Right lung (tissue), 10 donors: ENCODE measurements at places on chromosomes 11 and 22. TPM values are rescaled to one million over a fixed set of nuclear protein-coding genes. Genes with fewer than 3 reads are reported as not detected.

DNA sequence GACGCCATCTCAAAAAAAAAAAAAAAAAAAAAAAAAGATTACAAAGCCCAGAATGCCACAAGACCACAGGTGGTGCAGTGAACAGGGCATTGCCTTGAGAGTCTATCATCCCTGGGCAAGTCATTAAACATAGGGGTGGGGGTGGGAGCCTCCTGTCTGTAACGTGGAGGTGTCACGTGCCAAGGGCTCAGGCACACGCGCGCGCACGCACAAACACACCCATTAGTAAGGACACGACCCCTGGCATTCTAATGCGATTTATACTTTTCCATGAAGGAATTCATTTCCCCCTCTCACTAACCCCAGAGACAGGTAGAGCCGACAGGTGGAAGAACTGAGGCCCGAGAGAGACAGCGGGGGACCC lies 5.8 kb upstream of the GCAT start:
- no peak for DNase-seq

DNA sequence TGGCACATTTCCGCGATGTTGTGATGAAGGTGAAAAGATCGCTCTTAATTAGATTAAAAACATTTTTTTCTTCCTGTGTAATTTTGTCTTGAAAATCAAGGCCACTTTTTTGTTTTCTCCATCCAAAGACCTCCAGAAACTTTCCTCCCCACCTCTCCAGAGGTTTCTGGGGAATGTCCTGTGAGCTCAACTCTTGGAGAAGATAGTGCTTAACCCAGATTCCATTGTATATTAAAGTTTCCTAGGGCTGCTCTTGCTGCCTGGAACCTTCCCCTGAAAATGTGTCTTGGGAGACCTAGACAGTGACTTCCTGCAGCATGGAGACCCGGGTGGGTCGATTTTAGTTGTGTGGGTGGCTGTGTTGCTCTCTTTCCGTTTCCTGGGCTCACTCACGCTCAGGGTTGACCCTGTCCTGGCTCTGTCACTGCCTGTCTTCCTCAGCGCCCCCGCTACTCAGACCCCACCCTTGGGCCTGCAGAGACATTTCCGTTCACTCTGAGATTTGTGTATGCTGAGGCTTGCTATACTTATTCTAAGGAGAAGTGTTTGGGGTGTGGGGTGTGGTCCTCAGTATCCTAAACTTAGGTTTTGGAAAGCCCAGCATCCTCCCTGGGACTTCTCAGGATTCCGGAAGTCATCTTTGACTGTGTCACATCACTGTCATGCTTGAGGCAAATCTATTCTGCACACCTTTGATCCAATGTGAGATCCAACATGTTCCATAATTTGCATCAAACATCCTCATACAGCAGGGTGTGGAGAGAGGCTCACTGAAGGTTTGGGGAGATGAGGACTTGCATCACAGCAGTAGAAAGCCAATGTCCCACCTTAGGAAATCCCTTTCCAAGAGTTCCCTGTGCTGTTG lies 47.2 kb downstream of the KCNQ1OT1 start:
- DNase-seq: no peak

GRCh38 chr11:4190519-4190918 lies 95.9 kb downstream of the RRM1 start:
- DNase-seq: no peak

GRCh38 chr22:40215266-40215665 lies 37.5 kb downstream of the TNRC6B start:
- no peak for DNase-seq

DNA sequence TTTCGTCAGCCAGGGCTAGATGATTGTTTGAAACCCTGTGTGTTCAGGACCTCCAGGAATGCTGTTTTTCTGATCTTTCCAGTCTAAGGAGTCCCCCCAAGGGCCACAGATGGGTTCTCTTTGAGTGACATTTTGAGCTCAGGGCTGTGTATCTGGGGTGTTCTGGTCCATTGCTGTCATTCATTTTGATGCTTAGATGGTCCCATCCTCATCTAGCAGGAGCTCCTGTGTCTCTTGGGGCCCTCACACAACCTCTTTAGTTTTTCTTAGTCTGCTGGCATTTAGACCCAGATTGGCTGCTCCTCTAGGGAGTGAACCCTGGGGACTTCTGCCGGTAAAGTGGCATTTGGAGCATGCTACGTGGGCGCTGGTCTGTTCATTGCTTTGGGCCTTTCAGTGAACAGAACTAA lies 39.1 kb downstream of the MED15 start:
- no peak for DNase-seq

DNA sequence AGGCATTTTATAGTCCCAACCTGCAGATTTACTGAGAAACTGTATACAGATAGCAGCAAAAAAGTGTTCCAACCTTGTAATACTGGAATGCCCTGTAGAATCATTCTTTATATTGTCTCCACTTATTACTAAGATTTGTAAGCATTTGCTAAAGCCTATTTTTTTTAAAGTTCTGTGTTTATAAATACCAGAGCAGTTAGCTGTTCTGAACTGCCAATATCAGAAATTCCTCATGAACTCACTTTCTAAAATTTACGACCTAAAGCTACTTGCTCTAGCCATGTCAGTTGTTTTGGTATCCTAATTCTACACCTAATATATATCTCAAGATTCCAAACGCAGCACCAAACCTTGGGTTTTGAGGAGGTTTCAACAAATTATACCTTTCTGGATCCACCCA lies 103.2 kb downstream of the C11orf65 start:
- DNase-seq: no peak

- DNase-seq: no peak
Measured at GRCh38 chr11:70352100-70352499, 46.2 kb upstream of the CTTN start.

DNA sequence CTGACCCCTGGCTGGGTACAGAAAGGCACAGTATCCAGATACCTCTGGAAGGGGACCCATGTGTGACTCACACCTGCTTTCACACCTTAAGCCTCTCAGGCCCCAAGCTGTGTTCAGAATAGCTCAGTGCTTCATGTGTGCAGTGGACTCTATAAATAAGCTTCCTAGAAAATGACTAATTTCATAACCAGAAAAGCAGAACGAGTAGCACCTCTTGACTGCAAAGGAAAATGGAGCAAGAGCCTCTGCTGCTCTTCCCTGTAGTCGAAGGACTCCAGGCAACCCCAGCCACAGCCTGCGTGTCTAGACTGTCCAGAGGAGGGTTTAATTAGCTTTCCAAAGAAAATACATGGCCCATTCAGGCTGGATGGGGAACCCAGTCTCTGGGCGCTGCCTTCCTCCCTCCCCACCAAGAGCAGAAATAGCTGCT lies 23.1 kb downstream of the PTPN5 start:
- no peak for DNase-seq

DNA sequence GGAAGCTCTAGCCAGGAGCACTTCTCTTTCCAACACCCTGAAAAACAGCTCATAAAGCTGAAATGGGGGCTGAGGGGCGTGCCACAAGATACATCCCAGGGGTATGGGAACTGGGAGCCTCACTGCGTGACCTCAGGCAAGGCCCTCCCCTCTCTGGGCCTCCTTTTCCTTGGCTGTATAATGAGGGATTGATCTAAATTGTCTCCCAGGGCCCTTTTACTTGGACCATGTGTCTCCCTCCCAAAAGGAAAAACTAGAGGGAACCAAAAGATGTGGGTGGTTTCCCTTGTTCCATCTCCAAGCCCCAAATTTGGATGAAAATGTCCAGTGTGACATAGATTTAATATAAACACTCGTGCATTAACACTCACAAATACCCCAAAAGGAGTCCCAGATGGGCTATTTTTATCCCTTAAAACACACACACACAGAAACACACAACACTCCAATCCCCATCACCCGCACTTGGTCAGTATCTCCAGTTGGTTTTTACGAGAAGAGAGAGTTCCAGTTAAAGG lies 25.9 kb upstream of the SMTN start:
- no peak for DNase-seq

- no peak for DNase-seq
Measured at GRCh38 chr22:25919452-25919851, 177.5 kb downstream of the MYO18B start.

SCGB2A2 gene
- not detected for polyA plus RNA-seq

B3GAT1 gene
- 0.42 TPM for polyA plus RNA-seq

OLFML1 gene
- polyA plus RNA-seq: 42.6 TPM

ANKK1 gene
- 0.49 TPM for polyA plus RNA-seq

C1QTNF4 gene
- 3.5 TPM for polyA plus RNA-seq

SAA1 gene
- not detected for polyA plus RNA-seq

MUC6 gene
- polyA plus RNA-seq: 0.54 TPM

EML3 gene
- polyA plus RNA-seq: 32.6 TPM

SERHL2 gene
- polyA plus RNA-seq: 7.9 TPM
